CD4-positive, alpha-beta T cell (primary cell): ENCODE measurements at places on chromosomes 12 and 14.

- H3K27ac ChIP-seq = no peak overlapping the region
- no peaks in the 10 kb centered on the region for H3K27me3 ChIP-seq
- no peak overlapping the region for H3K4me3 ChIP-seq
- no peaks in the 10 kb centered on the region for H3K36me3 ChIP-seq
These were observed 250.5 kb downstream of the DPF3 start for GRCh38 chr14:72643317-72643801.

- DNase-seq = no peak
- no peak overlapping the region for H3K27ac ChIP-seq
- no peaks in the 10 kb centered on the region for H3K27me3 ChIP-seq
- H3K4me1 ChIP-seq = no peaks in the 10 kb centered on the region
These were observed 319.7 kb upstream of the NAV3 start for GRCh38 chr12:77510985-77511384.

DNA sequence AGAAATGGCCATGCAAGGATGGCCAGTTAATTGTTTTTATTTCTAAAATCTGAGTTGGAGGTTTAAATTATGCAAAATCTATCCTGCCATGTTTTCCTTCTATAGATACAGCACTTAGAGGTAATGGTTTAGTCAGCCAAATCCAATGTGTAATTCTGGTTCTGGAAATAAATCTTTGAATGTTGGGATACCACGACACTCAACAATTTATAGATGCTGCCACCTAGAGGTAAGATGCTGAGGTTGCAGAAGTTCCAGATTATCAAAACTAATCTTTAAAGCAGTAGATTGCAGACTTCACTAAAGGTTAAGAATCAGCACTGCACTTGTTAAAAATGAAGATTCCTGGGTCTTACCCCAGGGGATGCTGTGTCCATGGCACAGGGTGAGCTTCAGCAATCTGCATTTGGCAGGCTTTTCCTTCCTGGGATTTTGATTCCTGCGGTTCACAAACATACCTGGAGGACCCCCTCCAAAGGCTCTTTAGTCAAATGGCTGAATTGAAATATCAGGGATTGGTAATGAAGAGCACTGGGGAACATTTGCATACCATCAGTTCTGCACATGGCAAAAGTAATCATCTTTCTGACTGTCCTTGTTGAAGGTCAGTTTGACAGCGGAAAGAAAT is 53.4 kb upstream of the ANO4 start:
- H3K4me1 ChIP-seq = no peaks in the 10 kb centered on the region
- H3K27ac ChIP-seq = no peak overlapping the region
- no peaks in the 10 kb centered on the region for H3K36me3 ChIP-seq
- no peak for DNase-seq
- no peaks in the 10 kb centered on the region for H3K27me3 ChIP-seq
- no peak overlapping the region for H3K4me3 ChIP-seq

- no peaks in the 10 kb centered on the region for H3K4me1 ChIP-seq
- DNase-seq = no peak
- no peaks in the 10 kb centered on the region for H3K36me3 ChIP-seq
- H3K4me3 ChIP-seq = no peak overlapping the region
- no peak overlapping the region for H3K27ac ChIP-seq
These were observed 29.0 kb downstream of the RTL1 start for GRCh38 chr14:100874411-100875091.

DNA sequence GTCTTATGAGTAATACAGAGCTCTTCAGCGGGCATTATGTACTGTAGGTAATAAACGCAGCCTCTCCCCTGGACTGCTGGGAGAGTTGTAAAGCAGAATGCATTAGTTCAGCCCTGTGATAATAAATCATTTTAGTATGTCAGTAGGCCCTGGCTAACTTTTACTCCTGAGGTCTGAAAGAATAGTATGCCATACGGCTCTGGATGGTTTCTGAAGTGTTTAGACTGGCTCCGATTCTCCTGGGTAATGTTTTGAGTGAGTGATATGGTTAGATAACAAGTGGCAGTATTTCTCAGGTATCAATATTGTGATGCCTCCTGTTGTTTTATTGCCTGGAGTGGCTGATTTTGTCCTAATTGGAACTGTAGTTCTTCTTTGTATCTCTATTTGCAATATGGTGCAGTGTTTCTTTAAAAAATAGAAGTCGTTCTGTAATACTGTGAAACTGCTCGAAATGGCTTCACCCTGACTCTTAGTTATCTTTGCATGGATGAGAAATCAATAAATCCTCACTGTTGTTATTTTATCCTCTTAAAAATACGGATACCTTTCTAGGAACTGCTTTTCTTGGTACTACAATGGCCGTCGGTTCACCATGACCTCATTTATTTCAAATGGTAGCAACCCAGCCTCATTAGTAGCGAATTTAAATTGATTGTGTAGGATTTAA is 100.2 kb downstream of the PDZRN4 start:
- no peak overlapping the region for H3K27ac ChIP-seq
- H3K36me3 ChIP-seq = no peaks in the 10 kb centered on the region
- no peaks in the 10 kb centered on the region for H3K4me1 ChIP-seq
- DNase-seq = no peak
- H3K4me3 ChIP-seq = no peak overlapping the region

DNA sequence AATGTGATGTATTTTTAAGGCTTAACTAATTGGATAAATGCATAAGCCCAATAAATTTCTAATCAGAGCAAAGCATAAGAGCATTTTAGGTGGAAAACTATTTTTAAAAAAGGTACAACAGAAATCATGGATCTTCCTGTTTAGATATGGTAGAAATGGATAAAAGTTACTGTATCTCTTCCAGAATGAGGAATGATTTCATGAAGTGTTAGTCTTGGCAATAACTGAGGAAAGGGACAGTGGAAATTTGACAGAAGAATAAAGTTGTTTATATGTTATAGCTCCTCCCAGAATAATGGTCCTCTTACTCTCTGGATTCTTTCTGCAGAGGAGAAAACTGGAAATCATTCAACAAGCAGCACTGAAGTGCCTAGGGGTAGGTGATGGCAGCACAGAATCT is 32.4 kb upstream of the BMAL2 start:
- H3K27me3 ChIP-seq = no peaks in the 10 kb centered on the region
- H3K4me3 ChIP-seq = no peak overlapping the region
- H3K27ac ChIP-seq = no peak overlapping the region
- H3K36me3 ChIP-seq = peaks cover 13% of the 10 kb centered on the region
- H3K4me1 ChIP-seq = no peaks in the 10 kb centered on the region

DNA sequence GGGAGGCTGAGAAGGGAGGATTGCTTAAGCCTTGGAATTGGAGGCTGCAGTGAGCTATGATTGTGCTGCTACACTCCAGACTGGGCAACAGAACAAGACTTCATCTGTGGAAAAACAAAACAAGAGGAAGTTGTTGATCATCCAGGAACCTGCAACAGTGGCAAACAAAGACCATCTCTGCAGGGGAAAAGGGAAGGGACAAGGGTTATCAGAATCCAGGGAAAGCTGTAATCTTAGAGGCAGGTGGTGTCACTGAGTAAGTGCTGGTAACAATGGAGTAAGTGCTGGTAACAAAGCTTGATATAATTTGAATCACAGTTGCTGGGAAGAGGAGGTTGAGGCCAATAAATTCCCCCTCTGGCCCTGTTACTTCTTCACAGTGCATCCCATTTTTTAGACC is 27.5 kb upstream of the DCN start:
- H3K4me1 ChIP-seq = no peaks in the 10 kb centered on the region
- H3K36me3 ChIP-seq = no peaks in the 10 kb centered on the region
- H3K27me3 ChIP-seq = no peaks in the 10 kb centered on the region
- no peak overlapping the region for H3K4me3 ChIP-seq
- DNase-seq = no peak

DNA sequence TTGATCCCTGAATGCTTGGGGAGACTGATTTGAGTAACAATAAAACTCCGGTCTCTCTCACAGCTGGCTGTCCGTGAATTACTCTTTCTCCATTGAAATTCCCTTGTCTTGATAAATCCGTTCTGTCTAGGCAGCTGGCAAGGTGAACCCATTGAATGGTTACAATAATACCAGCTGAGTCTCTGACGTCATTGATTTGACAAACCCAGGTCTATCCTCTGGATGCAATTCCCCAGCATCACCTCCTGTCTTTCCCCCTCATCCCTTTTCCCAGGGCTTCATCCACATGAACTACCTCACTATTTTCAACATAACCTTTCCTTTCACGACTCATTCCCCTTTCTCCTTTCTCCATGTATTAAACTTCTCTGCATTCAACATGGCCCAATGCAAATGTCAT is 98.7 kb upstream of the TMEM132C start:
- H3K27me3 ChIP-seq = no peaks in the 10 kb centered on the region
- H3K4me3 ChIP-seq = no peak overlapping the region
- DNase-seq = no peak
- no peaks in the 10 kb centered on the region for H3K36me3 ChIP-seq
- H3K27ac ChIP-seq = no peak overlapping the region

DNA sequence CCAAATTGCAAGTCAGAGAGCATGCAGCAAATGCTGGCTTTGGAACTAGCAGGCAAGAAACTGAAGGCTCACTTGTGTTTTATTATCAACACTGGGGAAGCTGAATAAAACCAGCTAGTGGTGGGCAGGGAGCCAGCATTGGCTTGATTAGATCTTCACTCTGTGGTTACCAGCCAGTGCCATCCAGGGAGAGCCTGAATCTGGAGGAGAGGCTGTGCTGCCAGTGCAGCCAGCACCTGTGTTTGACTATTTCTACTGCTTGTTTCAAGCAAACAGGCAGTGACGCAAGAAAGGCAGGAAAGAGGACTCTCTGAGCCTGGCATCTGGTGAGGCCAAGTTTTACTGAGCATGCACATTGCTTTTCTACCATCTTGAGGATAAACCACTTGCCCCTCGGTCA is 247.0 kb downstream of the PHLDA1 start:
- H3K27me3 ChIP-seq = no peaks in the 10 kb centered on the region
- H3K4me3 ChIP-seq = no peak overlapping the region
- peaks cover 4% of the 10 kb centered on the region for H3K4me1 ChIP-seq
- H3K27ac ChIP-seq = no peak overlapping the region

DNA sequence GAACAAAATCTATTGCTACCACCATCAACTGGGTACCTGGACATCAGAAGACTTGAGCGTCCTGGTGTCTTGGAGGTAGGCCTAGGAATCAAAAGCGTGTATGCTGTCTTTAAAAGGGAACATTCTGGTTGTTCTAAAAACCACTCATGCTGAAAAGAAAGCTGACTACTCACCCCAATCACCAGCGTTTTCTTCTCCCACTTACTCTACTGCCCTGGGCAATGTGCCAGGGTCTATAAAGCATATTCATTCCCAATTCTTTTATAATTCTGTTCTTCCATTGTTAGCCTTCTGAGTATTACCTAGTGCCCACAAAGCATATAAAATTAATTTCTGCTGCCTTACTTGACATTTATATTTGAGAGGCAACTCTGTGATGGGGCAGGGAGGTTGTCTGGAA is 133.4 kb downstream of the KCNA5 start:
- H3K36me3 ChIP-seq = no peaks in the 10 kb centered on the region

DNA sequence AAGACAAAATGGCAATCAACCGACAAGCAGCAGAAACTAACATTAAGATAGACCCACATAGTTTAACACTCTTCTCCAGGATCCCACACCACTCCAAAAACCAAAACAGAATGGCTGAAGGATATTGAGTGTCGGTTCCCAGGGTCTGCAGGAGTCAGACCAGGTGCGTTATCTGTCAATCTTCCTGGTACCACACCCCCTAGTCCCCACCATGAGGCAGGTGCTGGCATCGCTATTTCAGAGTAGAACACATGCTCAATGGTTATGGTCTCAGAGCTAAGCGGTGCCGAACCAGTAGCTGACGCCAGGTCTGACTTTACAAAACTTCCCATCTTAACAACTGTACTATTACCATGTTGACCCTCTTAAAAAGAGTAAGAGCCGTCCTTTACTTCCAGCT is 10.2 kb downstream of the STX2 start:
- H3K36me3 ChIP-seq = no peaks in the 10 kb centered on the region
- H3K27ac ChIP-seq = no peak overlapping the region
- no peak overlapping the region for H3K4me3 ChIP-seq
- no peak for DNase-seq
- H3K4me1 ChIP-seq = peaks cover 11% of the 10 kb centered on the region
- H3K27me3 ChIP-seq = no peaks in the 10 kb centered on the region

DNA sequence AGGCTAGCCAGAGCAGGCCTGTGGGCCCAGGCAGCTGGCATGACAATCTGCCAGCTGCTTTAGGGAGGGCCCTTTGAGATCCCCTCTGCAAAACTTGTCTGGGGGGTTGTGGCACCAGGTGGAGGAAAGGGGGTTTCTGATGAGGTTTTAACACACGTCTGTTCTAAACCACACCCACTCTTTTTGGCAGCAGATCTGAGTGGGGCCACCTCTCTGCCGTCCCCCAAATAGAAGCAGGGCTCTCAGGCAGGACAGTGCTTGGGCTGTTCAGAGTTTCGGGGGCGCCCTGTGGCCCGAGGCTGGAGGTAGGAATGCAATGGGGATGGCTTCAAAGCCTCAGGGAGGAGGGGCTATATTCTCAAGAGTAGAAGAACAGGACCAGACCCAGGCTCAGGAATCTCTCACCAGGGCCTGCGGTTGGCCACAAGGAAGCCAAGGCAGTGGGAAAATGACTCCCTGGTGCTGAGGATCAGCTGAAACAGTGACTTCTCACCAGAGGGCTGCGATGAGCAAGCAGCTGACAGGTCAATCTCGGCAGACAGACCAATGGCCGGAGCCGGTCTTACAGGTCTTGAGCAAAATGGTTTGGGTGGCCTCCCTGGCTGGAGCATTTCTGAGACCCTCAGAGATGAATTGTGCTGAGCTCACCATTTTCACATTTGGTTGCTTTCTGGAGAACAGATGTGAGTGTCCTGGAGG is 1.5 kb upstream of the KRT5 start:
- H3K36me3 ChIP-seq = no peaks in the 10 kb centered on the region
- H3K4me1 ChIP-seq = peaks cover 2% of the 10 kb centered on the region
- no peak overlapping the region for H3K27ac ChIP-seq
- H3K27me3 ChIP-seq = peaks cover 2% of the 10 kb centered on the region
- DNase-seq = no peak

- no peak overlapping the region for H3K4me3 ChIP-seq
- no peak for DNase-seq
- H3K36me3 ChIP-seq = no peaks in the 10 kb centered on the region
These were observed 130.3 kb downstream of the TGFB3 start for GRCh38 chr14:75851574-75851866.

DNA sequence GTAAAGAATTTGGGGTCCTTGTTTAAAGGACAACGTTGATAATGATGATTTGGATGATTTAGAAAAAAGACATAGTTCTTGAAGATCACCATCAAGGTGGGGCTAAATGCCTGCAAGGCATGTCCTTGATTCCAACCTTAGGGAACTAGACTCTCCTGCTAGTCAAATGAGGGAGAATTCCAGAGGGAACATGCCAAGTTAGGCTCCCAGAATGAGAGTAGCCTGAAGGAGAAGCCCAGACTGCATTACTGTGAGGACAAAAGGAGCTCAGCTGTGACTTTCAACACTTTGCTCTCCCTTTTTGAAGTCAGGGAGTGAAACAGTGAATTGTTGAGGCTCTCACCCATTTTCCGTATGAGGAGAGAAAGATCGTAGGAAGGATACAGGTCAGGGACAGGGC is 95.2 kb upstream of the TBX3 start:
- H3K27me3 ChIP-seq = no peaks in the 10 kb centered on the region
- H3K4me3 ChIP-seq = no peak overlapping the region
- H3K4me1 ChIP-seq = no peaks in the 10 kb centered on the region
- DNase-seq = no peak
